ENCODE measurements at places on chromosomes 3 and 15. TPM values are rescaled to one million over a fixed set of nuclear protein-coding genes. Genes with fewer than 3 reads are reported as not detected.
A peak's percentile ranks its signal among the peaks of the same experiment; 100 is the strongest.

DNA sequence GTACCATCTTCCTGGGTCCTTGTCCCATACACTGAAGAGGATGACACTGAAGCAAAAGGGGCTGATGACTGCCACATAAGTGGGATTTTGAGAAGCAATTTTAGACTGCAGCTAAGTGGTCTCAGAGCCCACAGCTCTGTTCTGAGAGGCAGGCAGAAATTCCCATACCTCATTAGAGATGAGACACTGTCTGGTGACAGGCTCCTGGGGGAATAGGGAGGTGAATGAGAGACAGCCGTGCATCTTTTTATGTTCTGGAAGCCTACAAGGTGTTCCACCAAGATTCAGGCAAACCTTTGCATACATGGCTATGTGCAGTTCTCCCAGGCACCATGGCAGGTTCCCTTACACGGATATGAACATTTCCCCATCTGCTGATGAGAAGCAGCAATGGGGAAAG, 47.2 kb downstream of the LIMD1 start:
- H3K4me1 ChIP-seq = no peaks in the 10 kb centered on the region
- DNase-seq = no peak
- no peaks in the 10 kb centered on the region for H3K27me3 ChIP-seq
- peaks cover 13% of the 10 kb centered on the region for H3K36me3 ChIP-seq
- H3K27ac ChIP-seq = no peak overlapping the region
- no peak overlapping the region for H3K4me3 ChIP-seq

GRCh38 chr3:140007911-140008869, 73.2 kb downstream of the CLSTN2 start:
- H3K4me1 ChIP-seq = no peaks in the 10 kb centered on the region
- H3K4me3 ChIP-seq = no peak overlapping the region
- H3K27me3 ChIP-seq = no peaks in the 10 kb centered on the region
- no peaks in the 10 kb centered on the region for H3K36me3 ChIP-seq
- no peak overlapping the region for H3K27ac ChIP-seq

Gene ZNF80
- total RNA-seq = not detected

Gene CLASP2
- 53.2 TPM for total RNA-seq

DNA sequence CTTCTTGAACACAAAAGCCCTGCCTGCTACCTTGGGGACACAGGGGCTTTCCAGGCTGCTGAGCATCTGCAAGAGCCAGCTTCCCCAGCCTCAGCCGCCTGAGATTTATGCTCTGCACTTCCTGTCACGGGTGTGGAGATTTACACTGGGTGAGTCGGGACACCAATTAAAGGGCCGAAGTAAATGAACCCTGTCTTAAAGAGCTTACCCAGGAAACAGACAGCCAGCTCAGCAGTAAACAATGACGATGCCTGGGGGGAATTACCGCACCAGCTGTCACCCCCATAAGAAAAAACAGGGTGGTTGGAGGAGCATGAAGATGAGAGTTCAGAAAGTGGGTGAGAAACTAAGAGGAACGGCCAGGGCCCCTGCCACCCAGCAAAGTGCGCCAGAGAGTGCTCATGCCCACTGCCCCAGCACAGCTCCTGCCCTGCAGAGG, 37.5 kb upstream of the IQSEC1 start:
- no peaks in the 10 kb centered on the region for H3K4me1 ChIP-seq
- no peak overlapping the region for H3K27ac ChIP-seq
- H3K4me3 ChIP-seq = no peak overlapping the region
- no peaks in the 10 kb centered on the region for H3K36me3 ChIP-seq
- no peak for DNase-seq

GRCh38 chr3:150901793-150902192, 3.4 kb downstream of the MINDY4B start:
- H3K4me1 ChIP-seq = no peaks in the 10 kb centered on the region
- no peak overlapping the region for H3K27ac ChIP-seq
- no peaks in the 10 kb centered on the region for H3K36me3 ChIP-seq
- no peak overlapping the region for H3K4me3 ChIP-seq
- no peaks in the 10 kb centered on the region for H3K27me3 ChIP-seq

- DNase-seq = no peak
- no peak overlapping the region for H3K27ac ChIP-seq
- no peaks in the 10 kb centered on the region for H3K36me3 ChIP-seq
- H3K27me3 ChIP-seq = no peaks in the 10 kb centered on the region
Observed at GRCh38 chr3:170344971-170345370, 12.5 kb upstream of the SKIL start.

- H3K27me3 ChIP-seq = no peaks in the 10 kb centered on the region
- DNase-seq = peak; percentile 67
- peaks cover 27% of the 10 kb centered on the region for H3K4me1 ChIP-seq
- H3K4me3 ChIP-seq = no peak overlapping the region
- H3K27ac ChIP-seq = no peak overlapping the region
- no peaks in the 10 kb centered on the region for H3K36me3 ChIP-seq
Observed at GRCh38 chr3:171860830-171861535, 17.8 kb downstream of the TMEM212 start.

DNA sequence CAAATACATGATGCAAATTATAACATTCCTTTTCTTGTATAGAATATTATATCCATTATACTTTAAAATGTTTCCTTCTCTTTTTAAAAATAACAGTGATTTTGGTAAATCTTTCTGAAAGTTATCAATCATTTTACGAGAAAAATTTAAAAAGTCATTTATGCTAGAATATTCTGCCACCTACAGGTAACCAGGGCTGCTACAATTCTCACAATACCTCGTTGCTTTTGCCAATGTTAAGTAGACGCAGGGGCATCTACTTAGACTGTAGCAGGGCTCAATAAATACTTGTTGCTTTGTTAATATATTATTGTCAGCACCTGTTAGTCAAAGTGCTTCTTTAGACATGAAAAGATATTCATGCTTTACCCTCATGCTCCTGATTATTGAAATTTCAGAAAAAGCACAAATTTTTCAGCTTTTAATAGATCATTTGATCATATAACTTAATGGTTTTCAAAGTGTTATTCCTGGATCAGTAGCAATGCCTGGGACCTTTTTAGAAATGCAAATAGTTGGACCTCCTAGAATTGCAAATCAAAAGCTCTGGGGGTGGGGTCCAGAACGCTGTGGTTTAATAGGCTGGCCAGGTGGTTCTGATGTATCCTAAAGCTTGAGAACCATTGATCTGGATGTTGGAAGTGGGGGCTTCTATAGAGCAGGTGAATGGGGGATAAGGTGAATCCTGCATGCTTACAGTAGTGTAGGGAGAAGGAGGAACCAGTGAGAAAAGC, 223.6 kb upstream of the PDZRN3 start:
- no peak overlapping the region for H3K27ac ChIP-seq
- no peaks in the 10 kb centered on the region for H3K4me1 ChIP-seq

GRCh38 chr15:77083381-77084160, 12.7 kb upstream of the TSPAN3 start:
- H3K4me3 ChIP-seq = peak overlapping the region; percentile 17
- no peaks in the 10 kb centered on the region for H3K4me1 ChIP-seq
- H3K27ac ChIP-seq = peak overlapping the region; percentile 22
- H3K36me3 ChIP-seq = no peaks in the 10 kb centered on the region

DNA sequence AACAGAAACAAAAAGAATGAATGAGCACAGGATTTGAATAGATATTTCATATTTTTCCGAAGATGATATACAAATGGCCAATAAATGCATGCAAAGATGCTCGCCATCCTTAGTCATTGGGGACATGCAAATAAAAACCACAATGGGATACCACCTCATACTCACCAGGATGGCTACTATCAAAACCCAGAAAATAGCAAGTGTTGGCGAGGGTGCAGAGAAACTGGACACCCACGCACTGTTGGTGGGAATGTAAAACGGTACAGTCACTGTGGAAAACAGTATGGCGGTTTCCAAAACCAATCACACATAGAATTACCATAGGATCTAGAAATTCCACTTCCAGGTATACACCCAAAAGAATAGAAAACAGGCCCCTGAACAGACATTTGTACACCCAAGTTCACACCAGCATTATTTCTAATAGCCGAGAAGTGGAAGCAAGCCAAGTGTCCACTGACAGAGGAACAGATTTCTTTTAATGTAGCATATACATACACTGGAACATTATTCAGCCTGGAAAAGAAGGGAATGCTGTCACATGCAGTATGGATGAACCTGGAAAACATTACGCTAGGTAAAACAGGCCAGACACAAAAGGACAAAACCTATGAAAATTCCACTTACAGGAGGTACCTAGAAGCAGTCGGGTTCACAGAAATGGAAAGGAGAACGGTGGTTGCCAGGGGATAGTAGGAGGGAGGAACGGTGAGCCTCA, 3.6 kb downstream of the RNF168 start:
- H3K4me1 ChIP-seq = peaks cover 31% of the 10 kb centered on the region
- H3K36me3 ChIP-seq = no peaks in the 10 kb centered on the region
- H3K27ac ChIP-seq = peak overlapping the region; percentile 99
- DNase-seq = no peak
- H3K27me3 ChIP-seq = no peaks in the 10 kb centered on the region
